Tibial nerve (tissue), 4 donors: ENCODE measurements at places on chromosomes 7 and 10.

GRCh38 chr7:158596309-158596708 is 8.7 kb upstream of the PTPRN2 start:
- DNase-seq = no peak

DNA sequence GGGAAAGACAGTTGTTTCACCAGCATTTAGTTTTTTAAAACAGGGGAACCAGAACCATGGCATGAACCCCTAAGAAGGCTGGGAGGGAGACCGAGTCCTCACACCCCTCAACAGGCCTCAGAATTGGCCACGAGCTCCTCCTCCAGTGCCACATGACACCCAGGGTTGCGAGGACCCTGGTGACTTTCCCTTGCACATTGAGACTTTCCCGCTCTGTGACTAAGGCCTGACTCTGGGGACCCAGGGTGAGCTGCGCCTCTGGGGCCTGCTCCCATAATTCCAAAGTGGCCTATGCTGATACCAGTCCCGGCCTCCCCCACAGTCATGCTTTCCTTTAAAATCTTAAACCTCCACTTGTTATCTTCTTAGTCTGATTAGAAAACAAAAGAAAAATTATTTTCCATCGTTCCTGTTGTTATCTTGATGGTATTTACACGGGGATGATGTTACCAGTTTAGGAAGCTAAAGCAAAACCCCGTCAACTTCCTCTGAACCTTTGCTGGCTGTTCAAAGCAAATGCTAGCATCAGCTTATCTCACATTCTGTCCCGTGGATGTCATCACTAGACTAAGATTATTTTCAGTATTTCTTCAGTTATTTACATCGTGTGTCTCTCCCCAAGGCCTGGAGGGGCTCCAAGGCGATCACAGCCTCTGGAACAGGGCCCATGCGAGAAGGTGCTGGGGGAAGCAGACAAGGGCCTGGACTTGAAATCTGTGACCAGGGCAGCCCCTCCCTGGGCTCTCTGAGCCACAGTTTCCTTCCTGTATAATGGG is 42.1 kb downstream of the FAM53B start:
- DNase-seq = no peak

GRCh38 chr7:69814421-69814962 is 216.2 kb downstream of the AUTS2 start:
- no peak for DNase-seq

GRCh38 chr7:516216-516605 is 3.4 kb downstream of the PDGFA start:
- DNase-seq = no peak

- DNase-seq = no peak
Observed at GRCh38 chr10:15290150-15290549, 80.9 kb downstream of the FAM171A1 start.

DNA sequence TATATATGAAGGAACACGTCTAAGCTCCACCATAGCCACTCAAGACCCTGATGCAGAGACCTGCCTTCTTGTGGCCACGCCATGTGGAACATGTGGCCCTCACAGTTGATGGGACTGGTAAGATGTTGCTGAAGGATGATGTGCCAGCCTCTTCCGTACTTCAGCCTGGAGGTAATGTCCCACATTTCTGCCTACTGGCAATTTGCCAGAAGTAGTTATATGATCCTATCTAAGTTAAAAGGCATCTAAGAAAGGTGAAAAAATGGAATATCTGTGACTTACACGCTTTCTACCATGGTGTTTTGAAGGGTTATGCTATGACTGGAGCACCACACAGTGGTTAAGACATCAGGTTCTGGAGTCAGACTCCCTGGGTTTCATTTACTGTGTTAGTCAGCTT is 948.7 kb upstream of the GHITM start:
- DNase-seq = no peak

DNA sequence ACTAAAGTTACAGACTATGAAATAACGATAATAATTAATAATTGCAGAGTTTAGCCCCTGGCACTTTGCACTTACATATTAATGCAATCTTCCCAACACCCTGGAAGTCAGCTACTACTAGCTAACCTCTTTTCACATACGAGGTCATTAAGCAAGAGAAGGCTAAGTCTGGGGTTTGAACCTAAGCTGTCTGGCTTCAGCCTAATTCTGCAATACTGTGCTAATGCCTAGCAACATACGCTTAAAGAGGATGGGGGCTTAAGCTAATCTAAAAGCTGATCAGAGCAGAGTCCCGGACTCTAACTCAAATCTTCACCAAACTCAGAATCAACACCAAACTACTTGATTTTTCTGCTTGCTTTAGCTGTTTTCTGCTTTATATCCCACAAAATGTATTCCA is 168.7 kb upstream of the GNAI1 start:
- no peak for DNase-seq

- DNase-seq = no peak
Observed at GRCh38 chr10:132113766-132114365, 48.1 kb downstream of the JAKMIP3 start.

DNA sequence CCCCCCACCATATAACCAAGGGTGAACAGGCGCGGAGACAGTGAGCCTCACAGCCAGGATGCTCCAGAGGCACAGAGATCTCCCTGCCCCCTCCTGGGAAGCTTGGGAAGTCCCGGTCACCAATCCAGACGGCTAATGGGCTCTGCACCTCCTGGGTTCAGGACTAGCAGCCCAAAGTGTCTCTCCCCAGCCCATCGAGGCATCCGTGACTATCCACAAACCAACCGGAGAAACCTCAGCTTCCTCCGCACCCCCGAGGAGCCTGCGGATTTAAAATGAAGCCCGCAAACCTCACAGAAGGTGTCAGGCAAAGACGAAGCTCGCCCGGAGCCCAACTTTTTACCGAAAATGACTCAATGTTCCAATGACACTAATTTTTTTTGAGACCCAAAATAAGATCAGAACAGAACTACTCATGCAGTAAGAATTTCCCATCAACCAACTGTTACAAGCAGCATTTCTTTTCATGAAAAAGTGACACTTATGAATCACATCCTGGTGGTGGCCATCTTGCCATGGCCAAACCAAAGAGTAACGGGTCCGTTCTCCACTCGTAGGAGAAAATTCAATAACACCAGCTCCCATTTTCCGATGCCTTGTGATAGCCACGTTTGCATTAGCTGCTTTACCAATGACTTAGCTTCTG is 6.0 kb downstream of the PDGFA start:
- DNase-seq = no peak

- no peak for DNase-seq
Observed at GRCh38 chr10:17781856-17782255, 27.3 kb upstream of the MRC1 start.

- no peak for DNase-seq
Observed at GRCh38 chr7:157235357-157236333, 96.9 kb downstream of the UBE3C start.

DNA sequence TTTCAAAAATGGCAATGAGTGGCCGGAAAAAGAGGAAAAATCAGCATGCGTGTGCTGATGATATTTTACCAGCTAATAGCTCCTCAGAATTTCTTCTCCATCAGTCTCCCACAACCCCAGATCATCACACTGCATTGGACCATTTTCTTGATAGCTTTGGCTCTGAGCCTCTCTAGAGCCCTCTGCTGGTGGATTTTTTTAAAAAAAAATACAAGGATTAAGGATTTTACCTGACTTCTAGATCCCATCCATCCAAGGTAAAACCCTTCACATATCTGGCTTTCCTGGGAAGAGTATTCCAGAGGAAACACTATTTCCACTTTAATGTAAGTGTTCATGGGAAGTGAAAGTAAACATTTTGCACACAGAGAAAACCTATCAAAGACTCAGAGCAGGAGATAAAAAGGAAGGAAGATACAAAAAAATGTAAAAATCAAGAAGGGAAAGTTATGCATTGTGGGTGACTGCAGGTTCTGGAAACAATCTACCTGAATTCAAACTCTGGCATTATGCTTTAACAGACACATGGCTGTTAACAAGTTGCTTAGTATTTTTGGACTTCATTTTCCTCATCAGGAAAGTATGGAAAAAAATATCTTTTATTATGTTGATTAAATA is 380.9 kb downstream of the LRRTM3 start:
- DNase-seq = no peak

DNA sequence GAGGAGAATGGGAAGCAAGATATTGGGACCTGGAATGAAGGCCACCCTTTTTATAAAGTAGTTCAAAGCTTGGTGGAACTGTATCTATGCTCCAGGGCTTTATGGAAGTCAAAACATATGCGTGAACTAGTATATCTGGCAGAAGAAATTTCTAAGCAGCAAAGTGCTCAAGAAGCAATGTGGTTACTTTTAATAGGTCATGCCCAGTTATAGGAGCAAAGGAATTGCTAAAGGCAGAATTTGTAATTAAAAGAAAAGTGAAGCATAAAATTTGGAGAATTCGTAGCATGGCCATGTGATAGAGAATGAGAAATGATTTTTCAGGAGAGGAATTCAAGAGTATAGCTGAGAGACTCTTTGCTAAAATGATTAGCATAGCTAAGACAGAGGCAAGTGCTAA is 1110.4 kb downstream of the XPNPEP1 start:
- DNase-seq = no peak

DNA sequence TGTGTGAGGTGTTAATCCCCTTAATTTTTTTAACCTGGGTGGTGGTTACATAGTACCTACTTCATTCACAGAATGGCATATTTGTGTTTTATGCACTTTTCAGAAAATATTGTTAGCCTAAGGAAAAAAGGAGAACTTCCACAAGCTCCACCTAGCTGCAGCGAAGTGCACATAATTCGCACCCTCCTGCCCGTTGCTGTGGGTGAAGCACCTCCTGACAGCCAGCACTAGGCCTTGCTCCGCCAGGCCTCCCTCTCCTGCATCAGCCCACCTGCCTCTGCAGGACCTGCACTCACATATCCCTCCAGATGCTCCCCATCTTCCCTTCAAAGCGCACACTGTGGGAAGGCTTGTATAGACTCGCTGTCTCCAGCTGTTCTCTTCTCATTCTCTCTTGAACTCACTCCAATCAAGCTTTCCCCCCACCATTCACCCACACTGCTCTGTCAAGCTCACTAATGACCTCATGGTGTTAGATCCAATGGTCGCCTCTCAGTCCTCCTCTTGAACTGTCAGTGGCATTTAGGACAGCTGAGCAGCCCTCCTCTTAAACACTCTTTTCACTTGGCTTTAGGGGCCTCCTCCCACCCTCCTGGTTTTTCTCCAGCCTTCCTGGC is 20.7 kb upstream of the GRID1 start:
- no peak for DNase-seq

GRCh38 chr7:109879287-109879828 is 1211.6 kb upstream of the LRRN3 start:
- no peak for DNase-seq

DNA sequence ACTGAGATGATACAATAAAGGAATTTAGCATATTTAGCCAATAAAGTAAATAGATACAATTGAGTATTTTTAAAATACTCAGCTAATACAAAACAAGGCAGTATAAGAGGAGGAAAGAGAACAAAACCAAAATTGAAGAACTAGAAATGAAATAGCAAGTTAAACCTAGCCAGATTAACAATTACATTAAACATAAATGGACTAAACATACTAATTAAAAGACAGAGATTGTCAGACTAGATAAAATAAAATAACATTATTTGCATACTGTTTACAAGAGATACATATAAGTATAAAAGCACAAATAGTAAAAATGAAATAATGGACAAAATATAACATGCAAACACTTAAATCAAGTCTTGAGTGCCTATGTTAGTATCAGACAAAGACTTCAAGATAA is 517.7 kb upstream of the PHF14 start:
- no peak for DNase-seq

- no peak for DNase-seq
Observed at GRCh38 chr7:33494474-33494873, 365.1 kb downstream of the BBS9 start.

DNA sequence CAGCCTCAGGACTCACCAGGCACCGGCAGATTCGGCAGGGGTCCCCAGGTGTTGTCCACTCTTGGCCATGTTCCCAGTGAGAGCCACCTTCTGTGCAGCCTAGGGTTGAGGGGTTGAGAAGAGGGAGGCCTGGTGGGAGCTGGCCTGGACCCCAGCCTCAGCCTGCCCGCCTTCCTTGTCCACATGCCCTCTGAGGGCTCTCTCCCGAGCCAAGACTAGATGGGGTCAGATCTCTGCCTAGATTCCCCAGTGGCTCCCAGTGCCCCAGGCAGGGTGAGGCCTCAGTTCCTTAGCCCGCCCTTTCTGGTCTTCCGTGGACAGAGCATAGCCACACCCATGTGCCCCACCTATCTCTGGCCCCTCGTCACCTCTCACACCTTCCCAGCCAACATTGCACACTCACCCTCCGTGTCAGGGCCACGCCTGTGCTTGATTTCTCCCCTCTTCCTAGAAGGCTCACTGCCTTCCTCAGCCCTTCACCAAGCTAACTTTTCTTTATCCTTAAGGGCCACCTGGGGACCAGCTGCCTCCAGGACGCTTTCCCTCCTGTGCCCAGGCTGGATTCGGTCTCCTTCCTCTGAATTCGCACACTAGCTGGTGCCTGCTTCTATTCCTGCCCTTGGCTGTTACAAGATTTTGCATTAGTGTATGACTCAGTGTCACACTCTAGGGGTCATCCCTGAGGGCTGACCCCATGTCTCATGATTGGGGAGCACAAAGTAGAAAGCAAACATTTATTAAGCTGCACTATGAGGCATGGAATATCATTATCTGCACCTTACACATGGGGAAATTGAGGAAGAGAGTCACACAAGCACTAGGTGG is 7.5 kb downstream of the KCP start:
- no peak for DNase-seq

DNA sequence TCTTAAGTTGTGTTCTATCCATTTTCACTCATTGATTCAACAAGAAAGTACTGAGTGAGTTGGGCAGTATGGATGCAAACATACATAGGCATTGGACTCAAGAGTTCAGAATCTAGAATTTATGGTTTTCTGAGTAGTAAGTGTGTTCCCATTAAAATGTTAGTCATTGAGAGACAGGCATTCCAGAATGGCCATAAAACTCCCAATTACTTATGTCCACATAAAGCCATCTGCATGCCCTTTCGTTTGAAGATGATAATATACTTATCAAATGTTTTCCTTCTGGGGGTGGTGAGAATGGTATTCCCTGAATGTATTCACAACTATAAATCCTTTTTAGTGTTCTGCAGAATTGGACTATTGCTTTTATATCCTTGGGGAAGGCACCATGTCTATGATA is 131.6 kb downstream of the CD36 start:
- DNase-seq = no peak

DNA sequence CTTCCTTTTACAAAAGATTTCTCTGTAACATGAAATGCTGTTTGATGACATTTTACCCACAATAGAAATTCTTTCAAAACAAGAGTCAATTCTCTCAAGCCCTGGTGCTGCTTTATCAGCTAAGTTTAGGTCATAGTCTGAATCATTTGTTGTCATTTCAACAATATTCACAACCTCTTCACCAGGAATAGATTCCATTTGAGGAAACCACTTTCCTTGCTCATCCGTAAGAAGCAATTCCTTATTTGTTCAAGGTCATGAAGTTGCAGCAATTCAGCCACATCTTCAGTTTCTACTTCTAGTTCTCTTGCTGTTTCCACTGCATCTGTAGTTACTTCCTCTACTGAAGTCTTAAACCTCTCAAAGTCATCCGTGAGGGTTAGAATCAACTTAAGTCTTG is 315.3 kb downstream of the TYW1 start:
- no peak for DNase-seq

GRCh38 chr10:112146799-112147198 is 36.8 kb downstream of the GPAM start:
- no peak for DNase-seq
